CD14-positive monocyte (primary cell): ENCODE measurements at places on chromosomes 1 and 21.

- no peak for DNase-seq
Measured at GRCh38 chr1:188386666-188387065, 1557.9 kb downstream of the PLA2G4A start.

DNA sequence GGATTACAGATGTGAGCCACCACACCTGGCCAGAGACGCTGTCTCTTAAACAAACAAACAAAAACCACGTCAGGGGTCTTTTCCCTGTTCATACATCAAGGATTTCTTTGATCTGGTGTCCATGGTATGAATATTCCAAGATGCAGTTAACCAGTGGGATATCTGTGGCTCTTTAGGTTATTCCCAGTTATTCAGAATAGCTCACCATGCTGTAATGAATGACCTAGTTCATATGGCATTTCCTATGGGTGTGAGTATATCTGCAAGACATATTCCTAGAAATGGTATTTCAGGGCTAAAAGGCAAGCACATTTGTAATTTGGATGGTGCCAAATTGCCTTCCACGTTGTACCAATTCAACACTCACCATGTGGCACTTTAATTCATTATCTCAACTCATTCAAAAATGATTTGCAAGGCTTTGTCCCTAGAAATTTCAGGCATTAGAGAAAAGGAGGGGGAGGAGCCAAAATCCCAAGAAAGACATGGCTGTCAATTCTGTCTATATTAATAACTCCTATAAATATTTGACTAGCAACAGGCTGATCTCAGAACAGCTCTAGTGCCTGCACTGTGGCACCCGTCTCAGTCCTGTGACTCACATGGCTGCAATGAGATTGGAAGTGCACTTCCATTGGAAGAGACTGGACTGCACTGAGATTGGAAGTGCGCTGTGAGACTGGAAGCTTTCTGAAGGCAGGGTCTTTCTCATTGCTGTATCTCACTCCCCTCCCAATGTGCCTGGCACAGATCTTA, 6.0 kb upstream of the STMN1 start:
- no peak for DNase-seq

- no peak for DNase-seq
Measured at GRCh38 chr21:33157303-33157702, 72.4 kb upstream of the IFNAR2 start.

GRCh38 chr1:201088901-201089525, 23.2 kb downstream of the CACNA1S start:
- DNase-seq: no peak

DNA sequence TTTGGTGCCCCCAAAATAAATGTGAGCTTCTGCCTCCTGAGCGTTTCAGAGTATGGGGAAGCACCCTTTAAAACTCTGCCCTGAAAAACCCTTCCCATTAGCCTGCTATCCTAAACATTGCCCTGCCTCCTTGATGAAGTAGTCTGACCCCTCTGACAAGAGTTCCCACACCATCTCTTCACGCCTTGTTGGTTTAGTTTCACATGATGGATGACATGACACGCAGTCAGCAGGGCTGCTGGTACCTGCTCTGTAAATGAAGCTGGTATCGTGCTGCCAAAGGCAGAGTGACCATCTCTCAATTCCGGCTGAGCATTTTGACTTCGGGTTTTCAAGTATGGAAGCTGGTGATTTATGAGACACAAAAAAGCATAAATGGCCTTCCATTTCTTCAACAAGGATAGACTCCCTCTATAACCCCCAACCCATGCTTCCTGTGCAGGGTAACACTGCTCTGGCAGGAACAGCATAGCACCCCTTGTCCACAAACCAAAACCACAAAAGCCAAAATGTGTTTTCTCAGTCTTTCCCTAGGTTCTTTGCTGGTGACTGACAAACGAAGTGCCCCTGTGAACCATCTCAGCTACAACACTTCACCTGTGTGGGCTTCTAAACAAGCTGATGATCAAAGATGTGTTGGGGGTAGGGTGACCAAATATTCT, 444.6 kb downstream of the NUF2 start:
- DNase-seq: no peak

DNA sequence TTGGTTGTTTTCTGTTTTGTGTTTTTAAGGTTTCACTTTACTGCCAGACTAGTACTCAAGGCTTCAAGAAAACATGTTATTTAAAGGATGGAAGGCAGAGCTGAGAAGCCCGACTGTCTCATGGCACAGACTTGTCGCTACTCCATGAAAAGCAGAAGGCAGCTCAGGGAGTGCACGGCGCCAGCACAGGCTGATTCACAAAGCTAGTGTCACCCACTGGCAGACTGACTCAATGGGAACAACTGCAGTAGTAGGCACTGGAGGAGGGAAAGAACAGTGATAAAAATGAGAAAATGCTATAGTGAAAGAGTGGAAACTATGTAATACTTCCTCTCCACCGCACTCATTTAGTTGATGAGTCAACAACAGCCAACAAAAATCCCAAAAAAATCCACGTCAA, 14.7 kb downstream of the HSF2BP start:
- DNase-seq: peak; percentile 7

- DNase-seq: no peak
Measured at GRCh38 chr1:218394416-218394815, 49.3 kb downstream of the TGFB2 start.

GRCh38 chr1:84347271-84347931, 45.9 kb downstream of the SAMD13 start:
- no peak for DNase-seq

- no peak for DNase-seq
Measured at GRCh38 chr1:9653210-9653490, 1.6 kb downstream of the PIK3CD start.

GRCh38 chr1:18639368-18640055, 8.9 kb downstream of the PAX7 start:
- DNase-seq: no peak

GRCh38 chr1:219927298-219927955, 930 bp downstream of the SLC30A10 start:
- DNase-seq: no peak

DNA sequence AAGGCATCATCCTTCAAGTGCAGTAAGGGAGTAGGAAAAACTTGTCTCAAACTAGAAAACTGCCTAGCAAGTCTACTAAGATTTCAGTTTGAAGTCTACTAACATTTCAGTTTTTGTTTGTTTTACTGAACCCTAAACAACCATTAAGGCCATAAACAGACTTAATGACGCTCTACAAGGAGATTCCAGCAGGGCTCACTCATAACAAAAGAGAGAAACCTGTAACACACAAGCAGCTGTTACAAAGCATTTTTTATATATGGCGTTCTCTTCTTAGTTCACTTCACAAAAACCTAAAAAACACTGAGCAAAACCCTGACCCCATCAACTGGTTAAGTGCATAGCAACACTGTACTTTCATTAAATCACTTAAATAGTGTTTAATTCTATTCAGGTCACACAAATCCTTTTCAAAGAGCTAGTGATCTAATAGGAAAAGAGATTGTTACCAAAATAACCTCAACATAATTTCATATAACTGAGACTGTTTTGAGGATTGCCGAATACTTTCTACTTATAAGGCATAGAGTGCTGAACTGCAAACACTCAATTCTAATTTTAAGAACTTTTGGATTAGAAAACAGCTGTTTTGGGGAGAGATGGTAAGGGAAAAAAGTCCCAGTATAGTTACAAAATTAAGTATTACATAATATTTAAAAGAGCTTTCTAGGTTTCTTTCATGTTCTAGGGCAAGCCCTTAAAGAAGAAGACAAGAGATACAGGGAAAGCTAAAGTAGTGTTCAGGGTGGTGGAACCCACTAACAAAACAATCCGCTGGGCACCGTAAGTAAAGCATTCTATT, 1.4 kb downstream of the B3GALNT2 start:
- DNase-seq: no peak

DNA sequence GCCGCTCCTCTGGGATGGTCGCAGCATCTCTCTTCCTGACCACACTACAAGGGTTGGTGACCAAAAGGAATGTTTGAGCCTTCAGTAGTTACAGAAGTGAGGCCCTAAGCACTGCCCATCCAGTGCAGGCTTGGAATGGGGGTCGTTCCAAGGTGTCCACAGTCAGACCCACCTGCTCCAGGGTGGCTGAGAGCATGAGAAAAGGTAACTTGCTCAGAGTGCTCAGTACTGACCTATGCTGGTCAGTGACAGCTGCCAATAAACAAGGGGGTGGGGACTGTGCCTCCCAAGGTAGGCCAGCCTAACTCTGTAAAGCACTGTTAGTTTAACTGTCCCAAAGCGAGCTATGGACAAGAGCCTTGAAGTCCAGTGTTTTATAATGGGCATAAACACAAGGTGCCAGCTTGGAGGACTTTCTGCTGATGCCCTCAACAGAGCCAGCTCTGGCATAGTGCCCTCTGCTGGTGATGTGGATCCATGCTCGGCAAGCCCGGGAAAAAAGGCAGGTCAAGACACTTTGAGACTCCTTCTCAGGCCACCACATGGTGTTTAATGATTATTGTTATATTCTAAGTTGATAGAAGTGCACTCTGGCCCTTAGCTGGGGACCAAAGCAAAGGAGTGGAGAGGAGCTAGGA, 78.1 kb upstream of the DNAH14 start:
- DNase-seq: peak; percentile 25

DNA sequence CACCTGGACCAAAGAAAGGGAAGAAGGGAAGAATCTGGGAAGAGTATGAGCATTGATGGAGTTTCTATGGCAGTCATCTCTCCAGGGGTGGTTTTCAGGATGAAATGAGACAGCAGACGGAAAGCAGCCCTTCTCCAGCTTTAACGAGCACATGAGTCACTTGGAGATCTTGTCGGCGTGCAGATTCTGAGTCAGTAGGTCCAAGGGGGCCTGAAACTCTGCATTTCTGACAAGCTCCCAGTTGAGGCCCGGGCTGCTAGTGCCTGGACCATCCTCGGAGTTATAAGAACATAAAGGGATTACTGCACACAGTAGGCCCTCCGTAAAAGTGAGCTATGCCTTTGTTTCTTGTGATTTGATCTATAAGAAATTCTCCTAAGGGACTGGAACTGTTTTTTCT, 17.6 kb downstream of the HSPG2 start:
- DNase-seq: no peak

DNA sequence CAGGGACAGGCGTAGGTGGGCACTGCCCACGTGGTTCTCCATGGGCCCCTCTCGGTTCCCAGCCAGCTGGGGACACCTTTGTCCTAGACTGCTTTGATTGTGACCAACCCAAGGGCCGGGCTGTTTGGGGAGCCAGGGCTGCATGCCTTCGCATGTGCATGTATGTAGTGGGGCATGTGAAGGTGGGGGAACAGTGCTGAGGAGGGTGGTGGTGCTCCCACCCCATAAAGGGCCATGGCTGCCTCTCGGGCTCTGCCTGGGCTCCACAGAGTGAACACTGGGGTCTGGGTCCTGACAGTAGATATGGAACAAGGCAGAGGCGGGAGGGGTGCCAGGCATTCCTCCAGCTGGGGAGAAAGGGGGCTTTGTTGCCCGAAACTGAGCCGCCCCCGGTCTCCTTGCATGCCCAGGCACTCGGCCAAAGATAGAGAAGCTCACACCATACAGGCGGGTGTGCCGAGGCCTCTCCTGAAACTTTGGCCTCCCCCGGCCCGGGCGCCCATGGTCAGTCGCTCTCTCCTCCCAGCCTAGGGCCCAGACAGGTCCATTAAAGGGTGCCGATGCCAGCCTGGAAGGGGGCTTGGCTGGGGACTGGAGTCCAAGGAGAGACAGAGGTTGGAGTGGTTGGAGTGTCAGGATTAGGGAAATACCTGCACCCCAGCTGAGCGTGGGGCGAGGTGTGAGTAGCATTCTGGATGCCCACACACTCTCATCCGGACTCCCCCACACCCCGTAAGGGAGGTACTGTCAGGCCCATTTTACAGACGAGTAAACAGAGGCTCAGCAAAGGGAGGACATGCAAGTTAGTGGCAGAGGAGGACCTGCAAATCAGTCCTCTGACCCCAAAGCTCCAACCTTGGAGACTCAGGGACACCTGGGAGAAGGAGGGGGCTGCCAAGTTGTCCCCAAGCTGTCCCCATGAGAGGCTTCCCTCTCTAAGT, 41.1 kb downstream of the EPHA2 start:
- DNase-seq: no peak

- no peak for DNase-seq
Measured at GRCh38 chr1:31699341-31699891, 4.4 kb downstream of the COL16A1 start.
